ENCODE measurements at places on chromosomes 2 and 18.

DNA sequence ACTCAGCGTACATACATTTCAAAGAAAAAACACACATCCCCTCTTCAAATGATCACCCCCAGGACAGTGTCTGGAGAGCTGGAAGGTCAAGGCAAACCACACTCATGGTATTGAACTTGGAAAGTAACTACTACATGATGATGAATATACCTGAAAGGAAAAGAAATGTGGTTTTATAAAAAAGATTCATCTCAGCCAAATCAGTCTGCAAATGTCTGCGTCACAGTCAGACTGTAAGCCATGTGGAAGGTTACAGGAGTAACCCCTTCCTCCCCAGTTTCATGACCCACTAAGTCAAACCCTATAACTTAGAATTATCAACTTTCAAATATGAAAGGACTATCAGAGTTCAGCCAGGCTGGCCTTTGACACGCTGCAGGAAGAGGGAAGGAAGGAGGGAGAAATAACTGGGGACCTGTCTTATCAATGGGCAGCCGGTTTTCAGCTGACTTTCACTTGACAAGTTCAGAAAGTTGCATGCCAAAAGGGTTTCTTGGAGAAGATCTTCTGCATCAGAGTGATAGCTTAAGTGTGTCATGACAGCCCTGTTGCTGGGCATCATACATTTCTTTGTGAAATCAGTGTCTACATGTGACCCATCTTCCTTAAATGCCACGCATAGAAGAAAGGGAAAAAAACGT lies 7.0 kb upstream of the BMP10 start:
- DNase-seq: no peak

DNA sequence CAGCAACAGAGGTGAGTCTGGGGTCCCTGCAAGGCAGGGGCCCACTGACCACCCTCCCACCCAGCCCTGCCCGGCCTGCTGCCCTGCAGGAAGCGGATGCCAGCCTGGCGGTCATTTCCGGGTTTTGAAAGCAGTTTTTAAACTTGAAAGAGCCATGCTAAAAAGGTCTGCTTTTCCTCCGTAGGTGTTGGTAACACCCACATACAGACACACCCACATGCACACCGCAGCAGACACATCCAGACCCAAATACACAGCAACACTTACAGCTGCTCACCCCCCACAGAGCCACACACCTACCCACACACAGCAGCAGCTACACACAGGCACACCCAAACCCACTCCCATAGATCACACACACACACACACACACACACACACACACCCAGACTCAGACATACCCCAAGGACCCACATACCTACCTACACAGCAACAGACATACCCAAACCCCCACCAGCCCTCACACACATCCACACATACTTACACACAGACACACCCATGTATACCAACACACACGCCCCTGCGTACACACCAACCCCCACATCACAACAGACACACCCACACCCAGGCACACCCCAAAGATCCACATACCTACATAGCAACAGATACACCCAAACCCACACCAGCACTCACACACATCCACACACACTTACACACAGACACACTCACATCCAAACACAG lies 7.6 kb downstream of the ZFP36L2 start:
- DNase-seq: no peak

DNA sequence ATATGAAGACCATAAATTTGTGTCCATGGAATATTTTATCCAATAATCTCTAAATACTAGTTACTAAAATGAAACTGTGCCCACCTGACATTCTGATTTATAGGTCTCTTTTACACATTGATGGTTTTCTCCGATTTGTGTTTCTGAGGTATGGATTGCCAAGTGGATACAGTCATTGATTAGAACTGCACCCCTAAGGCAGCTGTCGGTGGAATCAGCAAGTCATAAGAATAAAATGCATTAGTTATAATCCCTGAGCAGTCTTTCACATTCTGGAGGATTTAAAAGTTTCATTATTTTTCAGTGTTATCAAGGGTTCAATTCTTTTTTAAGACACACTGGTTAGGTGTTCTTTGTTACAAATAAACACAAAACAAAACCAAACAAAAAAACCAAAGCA lies 6.0 kb downstream of the CAVIN2 start:
- DNase-seq: no peak

DNA sequence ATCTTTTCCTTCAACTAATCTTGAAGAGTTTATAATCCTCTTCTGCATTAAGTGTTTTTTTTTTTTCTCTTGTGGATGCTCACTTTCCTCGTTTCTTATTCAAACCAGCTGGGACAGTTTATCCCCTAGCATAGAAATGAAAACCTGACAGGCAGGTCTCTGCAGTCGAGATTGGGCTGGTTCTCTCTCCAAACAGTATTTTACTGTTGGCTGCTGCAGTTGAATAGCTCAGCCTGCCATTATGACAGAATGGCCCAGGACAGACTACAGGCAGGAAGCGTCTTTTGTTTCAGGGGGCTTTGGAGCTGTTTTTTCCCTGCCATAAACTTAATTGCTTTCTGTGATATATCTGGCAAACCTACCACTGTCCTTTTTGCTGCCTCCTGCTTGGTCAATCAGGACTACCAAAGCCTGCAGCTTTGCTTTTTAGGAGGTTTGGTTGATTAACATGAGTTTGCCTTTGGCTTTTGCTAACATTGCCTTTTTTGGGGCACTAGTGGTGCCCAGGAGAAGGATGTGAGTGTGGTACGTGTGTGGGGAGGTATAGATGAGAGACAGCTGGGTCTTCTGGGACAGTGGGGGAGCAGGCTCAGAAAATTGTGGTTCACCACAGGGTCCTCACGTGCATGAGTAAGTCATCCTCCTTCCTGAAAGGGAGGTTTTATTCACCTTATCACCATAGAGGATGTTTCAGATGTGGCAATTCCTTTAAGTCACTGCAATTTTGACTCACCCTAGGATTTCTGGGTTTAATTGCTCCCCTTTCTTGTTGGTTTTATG lies 128.7 kb downstream of the LYPD6B start:
- no peak for DNase-seq

- DNase-seq: no peak
These were observed 18.8 kb downstream of the ATG4B start for GRCh38 chr2:241656190-241656741.

DNA sequence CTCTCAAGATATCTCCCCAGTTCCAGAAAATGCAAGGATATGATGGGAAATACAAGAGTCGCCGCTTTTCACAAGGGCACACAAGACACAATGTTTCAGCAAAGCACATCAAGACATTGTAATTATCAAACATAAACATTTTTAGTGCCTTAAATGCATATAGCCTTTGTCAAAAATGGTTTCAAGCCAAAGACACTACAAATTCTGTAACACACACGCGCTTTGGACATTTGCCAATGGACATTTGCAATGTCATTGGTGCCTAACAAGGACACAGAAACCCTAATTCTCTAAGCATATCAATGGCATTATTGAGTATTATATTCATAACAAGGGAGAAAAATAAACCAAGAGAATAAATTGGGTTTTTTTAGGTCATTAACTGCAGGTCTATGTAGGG lies 16.1 kb downstream of the ADD2 start:
- no peak for DNase-seq

- no peak for DNase-seq
These were observed 553.6 kb upstream of the NRP2 start for GRCh38 chr2:205128726-205129125.

- no peak for DNase-seq
These were observed 62.0 kb upstream of the SLC35F5 start for GRCh38 chr2:113818382-113818951.

GRCh38 chr18:985212-985661 lies 80.6 kb downstream of the ADCYAP1 start:
- DNase-seq: no peak

DNA sequence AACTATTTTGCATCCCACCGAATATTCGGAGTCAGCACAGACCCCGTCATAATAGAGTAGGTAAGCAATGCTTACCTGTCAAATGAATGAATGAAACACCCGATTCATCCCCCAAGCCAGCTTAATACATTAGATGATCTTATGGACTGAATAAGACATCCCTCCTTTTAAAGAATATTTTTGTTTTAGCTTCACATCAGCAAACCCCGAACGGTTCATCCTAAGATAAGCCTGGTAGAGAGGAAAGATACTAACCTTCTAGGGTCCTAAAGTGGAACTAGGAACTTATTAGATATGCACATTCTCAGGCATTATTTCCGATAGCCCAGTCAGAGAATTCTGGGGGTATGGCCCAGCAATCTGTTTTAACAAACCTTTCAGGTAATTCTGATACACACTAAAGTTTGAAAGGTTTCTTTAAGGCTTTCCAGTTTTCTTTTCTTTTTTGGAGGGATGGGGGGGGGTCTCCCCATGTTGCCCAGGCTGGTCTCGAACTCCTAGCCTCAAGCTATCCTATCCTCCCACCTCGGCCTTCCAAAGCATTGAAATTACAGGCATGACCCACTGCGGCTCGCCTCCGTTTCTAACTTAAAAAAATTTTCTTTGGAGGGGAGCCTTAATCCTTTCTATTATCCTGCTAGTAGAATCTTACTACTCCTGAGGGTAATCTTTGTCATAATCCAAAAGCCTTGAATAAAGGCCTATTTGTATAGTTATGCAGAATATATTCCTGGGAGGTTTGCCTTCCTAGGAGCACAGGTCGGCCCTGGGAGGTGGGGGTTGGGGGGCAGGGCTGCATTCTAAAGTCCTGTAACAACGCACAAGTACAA lies 1.0 kb upstream of the ACTR3 start:
- DNase-seq: no peak

GRCh38 chr18:79386547-79386946 lies 9.2 kb upstream of the NFATC1 start:
- DNase-seq: no peak

DNA sequence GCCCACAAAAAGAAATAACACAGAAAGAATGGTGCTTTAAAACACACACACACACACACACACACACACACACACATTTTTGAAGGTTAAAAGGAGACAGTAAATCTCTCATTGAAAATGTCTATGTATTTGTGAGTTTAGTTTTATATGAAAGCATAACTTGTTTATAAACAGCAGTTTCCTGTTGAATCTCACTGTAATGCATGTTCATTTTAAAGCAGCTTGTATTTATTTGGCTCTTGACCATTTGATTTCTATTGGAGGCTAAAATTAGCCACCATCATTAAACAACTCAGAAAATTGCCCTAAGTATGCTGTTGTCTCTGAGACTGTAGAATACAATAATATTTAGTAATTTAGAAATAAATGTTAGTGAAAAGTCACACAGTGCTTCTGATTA lies 95.0 kb downstream of the TMEM185B start:
- no peak for DNase-seq

- DNase-seq: no peak
These were observed 166.0 kb downstream of the SEPTIN10 start for GRCh38 chr2:109447776-109448175.

DNA sequence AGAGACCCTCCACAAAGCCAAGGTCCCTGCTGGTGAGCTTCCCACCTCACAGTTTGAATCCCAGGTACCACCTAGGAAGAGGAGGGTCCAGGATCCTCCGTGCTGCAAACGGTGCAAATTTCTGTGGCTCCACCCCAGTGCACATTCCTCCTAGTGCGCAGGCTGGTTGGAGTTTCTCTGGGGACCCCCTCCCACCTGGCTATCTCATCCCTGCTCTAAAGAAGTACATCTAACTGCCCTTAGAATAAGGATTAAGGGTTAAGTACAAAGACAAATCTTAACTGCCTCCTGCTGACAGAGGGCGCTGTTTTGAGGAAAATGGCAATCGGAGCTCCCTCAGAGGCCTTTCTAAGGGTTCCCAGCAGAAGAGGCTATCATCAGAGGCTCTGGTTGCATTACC lies 109.6 kb upstream of the FSIP2 start:
- no peak for DNase-seq

- no peak for DNase-seq
These were observed 7.8 kb downstream of the CCDC74A start for GRCh38 chr2:131535526-131535925.

- DNase-seq: no peak
These were observed 268.6 kb downstream of the FIGN start for GRCh38 chr2:163467251-163467630.

GRCh38 chr2:202932425-202933138 lies 20.5 kb downstream of the CARF start:
- no peak for DNase-seq

Data from stimulated activated CD4-positive, alpha-beta T cell treated with anti-CD3 and anti-CD28 coated beads, Interleukin-1b, Interleukin-23, amount 100 ng/mL, for 1 hour (primary cell).